ENCODE measurements at places on chromosomes 1 and 21. TPM values are rescaled to one million over a fixed set of nuclear protein-coding genes. Genes with fewer than 3 reads are reported as not detected.

The KCNK1 gene
- 7.5 TPM for total RNA-seq

The EVA1C gene
- total RNA-seq, result 24.2 TPM

The LHX8 gene
- not detected for total RNA-seq

The LRRC3 gene
- total RNA-seq, result 0.61 TPM

The KCNE2 gene
- total RNA-seq, result not detected

The C1orf141 gene
- total RNA-seq, result not detected

The CLCA1 gene
- total RNA-seq, result not detected

The PAPPA2 gene
- total RNA-seq, result under 0.01 TPM

The TMEM201 gene
- total RNA-seq, result 5.5 TPM

The WDR64 gene
- not detected for total RNA-seq

The DDX59 gene
- 11.1 TPM for total RNA-seq
